ENCODE measurements at places on chromosomes 12 and 14.

GRCh38 chr12:68790081-68790951 lies 17.7 kb upstream of the MDM2 start:
- DNase-seq = no peak

GRCh38 chr12:111443086-111443485 lies 37.4 kb downstream of the SH2B3 start:
- no peak for DNase-seq

DNA sequence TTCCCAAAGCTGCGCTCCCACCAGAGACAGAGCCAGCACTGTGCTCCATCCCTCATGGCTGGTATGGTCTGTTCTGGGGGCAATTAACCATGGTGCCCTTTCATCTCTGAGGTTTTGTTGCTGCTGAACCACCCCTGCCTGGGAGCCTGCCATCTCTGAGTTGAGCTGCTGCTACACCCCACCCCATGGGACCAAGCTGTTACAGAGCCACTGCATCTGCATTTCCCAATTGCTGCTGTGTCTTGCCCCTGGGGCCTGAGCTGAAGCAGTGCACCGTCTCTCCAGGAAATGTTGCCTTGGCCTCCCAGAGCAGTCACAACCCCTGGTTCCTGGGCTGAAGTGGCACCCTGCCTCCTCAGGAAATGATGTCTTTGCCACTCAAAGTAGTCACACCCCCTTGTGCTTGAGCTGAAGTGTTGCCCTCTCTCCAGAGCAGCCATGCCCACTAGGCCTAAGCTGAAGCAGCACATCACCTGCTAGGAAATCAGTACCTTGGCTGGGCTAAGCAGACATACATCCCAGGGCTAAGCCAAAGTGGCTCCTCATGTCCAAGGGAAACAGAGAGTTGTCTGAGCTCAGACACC lies 140.3 kb downstream of the RERGL start:
- DNase-seq = no peak

GRCh38 chr12:18250313-18250916 lies 10.9 kb upstream of the PIK3C2G start:
- DNase-seq = peak; percentile 56

DNA sequence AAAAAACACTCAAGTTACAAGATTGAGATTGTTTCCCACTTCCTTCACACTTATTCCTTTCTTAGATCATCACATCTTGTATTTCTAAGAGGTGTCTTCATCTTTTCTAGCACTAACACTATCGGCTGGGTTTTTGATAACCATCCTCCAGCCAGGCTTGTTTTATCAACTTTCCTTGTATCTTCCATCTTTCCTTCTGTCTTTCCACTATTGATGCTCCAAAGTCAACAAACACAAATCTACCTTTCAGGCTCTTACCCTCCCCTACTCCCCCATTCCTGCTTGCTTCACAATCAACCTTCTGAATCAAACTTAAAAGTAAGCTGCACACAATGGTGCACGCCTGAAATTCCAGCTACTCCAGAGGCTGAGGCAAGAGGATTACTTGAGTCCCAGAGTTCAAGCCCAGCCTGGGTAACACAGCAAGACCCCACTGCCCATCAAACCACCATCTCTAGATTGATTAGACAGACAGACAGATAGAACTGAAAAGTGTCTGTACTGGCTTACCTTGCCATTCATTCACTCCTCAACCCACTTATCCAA lies 12.9 kb downstream of the MED13L start:
- DNase-seq = no peak

DNA sequence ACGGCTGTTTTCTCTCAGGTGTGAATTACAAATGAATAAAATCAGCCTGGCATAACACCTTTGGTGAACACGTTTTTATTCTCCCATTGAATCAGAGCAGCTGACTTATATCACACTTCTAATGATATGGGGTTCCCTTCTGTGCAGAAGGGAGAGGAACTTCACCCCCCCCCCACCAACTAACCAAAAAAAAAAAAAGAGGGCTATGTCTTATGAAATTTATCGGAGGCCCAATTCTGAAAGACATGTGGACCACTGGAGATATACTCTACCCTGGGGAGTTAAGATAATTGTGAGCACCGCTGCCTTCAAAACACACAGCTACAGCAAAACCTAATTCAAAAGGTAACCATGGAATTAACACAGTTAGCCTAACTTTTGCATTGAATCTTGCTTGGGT lies 4.6 kb downstream of the BCL11B start:
- no peak for DNase-seq

GRCh38 chr14:100540141-100540925 lies 46.9 kb downstream of the BEGAIN start:
- peak; percentile 20 for DNase-seq

DNA sequence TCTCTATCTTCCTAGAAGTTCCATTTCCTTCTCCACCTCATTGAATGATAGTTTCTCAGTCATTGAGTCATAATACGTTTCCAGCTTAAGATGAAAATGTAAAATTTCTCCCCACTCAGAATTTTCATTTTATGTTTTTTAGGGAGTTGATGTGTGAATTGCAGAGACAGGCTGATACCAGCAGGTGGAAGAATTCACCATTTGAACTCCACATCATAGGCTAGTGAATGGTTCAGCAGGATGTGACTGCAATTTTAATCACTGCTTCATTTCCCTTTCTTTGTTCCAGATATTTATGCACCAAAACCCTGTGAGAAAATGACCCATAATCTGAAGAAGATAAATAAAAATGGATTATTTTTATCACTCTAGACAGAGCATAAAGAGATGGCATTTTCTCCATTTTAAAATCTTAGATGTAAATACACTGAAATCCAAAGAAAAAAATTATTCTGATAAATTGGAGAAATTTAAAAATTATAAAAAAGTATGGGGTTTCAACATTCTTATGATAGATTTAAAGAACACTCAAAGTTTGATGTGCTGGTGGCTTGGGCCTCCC lies 10.6 kb upstream of the PYGL start:
- no peak for DNase-seq

- no peak for DNase-seq
Measured at GRCh38 chr14:83860631-83861155, 1669.3 kb upstream of the FLRT2 start.

- DNase-seq = no peak
Measured at GRCh38 chr12:31736472-31736871, 7.7 kb upstream of the AMN1 start.

- DNase-seq = no peak
Measured at GRCh38 chr12:101909646-101910045, 32.3 kb downstream of the DRAM1 start.

DNA sequence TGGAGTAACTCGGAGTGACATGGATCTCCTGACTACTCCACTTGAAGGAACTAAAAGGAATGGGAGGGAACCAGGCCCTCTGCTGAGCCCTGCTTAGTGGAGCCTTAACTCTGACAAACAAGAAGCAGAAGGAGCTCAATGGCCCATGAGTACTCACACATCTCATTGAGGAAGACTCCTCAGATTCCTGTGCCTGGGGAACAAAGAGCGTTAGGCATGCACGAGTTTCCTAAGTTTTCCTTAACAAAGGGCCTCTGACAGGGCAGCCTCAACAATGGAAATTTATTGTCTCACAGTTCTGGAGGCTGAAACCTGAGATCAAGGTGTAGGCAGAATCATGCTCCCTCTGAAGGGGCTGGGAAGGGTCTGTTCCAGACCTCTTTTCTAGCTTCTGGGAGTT lies 185.7 kb upstream of the NTF3 start:
- DNase-seq = no peak

DNA sequence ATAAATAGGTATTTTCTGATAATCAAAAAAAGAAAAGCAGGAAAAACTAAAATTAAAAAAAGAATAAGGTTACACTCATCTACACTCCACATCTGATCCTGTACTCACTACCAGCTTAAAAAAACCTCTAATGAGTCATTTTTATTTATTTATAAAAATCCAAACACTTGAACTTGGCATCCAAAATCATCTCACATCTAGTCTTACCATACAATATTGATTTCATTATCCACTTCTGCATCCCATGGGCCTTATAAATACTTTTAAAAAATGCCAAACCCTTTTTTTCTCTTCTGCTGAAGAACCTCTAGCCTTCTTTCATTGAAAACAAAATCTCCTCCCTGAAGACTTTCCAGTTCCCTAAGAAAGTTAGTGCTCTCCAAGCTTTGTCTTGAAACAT lies 109.7 kb downstream of the TMTC3 start:
- DNase-seq = no peak

DNA sequence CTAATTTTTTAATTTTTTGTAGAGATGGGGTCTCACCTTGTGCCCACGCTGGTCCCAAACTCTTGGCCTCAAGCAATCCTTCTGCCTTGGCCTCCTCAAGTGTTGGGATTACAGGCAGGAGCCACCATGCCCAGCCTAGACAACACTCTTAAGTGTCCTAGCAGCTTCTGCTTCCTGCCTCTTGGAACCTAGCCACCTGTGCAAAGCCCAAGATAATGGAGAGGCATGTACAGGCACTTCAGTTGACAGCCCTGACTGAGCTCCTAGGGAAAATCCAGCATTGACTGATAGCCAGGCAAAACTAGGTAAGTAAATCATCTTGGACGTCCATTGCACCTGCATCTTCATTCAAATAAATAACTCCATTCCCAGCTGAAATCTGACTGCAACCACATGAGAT lies 15.5 kb downstream of the COX14 start:
- no peak for DNase-seq

DNA sequence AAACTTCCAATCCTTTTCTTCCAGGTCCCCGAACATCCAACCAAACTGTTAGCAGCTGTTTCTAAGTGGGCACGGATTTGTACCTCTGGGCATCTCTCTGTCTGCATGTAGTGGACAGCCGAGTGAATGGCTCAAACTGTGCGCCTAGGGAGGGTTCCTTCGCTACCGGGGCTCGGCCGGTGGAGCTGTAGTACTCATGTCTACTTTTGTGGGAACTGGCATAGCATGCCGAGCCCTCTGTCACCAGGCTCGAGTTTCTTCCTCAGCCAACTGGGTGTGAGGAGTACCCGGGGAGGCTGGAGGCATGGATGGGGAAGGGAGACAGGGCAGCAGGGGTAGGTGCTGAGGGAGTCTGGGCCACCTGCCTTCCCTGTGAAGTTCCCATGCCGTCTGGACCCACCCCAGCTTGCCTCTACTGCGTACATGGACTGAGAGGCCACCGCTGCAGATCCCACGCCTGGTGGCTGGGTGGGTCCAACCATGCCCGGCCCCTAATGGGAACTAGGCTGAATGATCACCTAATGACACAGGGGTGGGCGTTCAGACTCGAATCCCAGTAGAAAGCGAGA lies 23.0 kb downstream of the TNFAIP2 start:
- no peak for DNase-seq

GRCh38 chr14:90091393-90091792 lies 29.6 kb downstream of the KCNK13 start:
- no peak for DNase-seq

GRCh38 chr12:64560396-64561301 lies 49.6 kb upstream of the RASSF3 start:
- peak; percentile 34 for DNase-seq

- DNase-seq = no peak
Measured at GRCh38 chr14:75673345-75674035, 12.4 kb downstream of the TTLL5 start.

GRCh38 chr14:50191499-50191898 lies 39.9 kb downstream of the SOS2 start:
- no peak for DNase-seq

DNA sequence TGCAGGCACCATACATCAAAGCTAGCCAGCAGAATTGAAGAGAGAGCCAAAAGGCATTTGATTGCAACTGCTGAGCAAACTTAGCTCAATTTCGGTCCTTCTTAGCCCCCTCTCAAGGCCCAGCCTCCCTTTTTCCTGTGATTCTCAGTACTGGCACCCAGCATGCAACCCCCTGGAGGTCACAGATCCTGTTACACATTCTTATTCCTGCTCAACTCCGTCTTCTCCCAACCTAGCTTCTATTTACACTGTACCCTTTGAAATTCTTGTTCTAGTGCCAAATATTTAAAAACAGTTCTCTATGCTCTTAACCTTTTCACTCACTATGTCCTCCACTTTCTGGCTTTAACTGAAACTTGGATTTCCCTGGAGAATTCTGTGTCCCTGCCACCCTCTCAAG lies 131.3 kb upstream of the CPSF6 start:
- DNase-seq = peak; percentile 11

GRCh38 chr12:100564090-100564489 lies 9.4 kb upstream of the GAS2L3 start:
- DNase-seq = no peak

- DNase-seq = no peak
Measured at GRCh38 chr14:67514203-67514607, 18.9 kb upstream of the PLEKHH1 start.

DNA sequence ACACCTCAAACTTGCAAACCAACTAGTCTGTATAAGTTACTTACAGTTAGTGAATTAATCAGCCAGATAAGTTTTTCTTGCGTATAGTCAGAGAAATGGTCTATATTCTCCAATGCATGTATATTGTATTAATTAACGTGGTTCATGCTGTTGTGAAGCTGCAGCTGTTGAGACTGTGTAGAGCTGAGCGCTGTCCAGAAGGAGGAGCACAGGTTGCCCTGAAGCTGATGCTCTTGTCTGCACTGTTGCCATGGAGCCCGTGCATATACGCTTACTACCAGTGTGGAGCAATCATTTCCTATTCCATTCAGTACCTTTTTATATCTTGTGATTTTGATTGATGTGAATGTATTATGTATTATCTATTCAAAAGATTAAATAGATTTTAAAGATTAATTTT lies 74.3 kb upstream of the ARID2 start:
- no peak for DNase-seq

DNA sequence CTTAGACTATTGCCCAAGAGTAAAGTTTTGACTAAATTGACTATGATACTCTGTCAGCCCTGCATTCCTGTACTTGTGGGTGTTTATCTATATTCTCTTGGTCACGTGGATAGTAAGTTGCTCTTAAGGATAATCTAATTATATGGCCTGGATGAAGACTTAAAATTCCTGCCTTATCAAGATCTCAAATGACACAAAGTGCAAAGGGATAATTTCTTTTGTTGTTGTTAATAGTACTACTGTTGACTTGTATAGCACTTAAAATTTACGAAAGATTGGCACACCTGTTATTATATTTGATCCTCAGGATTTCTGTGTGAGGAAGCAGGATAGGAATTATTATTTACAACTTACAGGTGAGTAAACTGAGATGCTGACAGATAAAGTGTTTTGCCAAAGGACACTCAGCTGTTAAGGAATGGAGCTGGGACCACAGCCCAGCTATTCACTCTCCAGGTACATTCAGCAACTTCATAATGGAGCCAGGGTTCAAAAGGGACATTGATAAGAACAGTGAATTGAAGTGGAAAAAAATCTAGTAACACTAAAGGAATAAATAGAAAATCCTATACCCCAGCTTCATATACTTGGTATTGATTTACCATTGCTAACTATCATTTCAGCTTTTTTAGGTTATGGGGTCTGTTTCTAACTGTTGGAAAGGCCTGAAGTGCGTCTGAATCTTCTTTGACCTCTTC lies 53.4 kb upstream of the EVL start:
- no peak for DNase-seq

GRCh38 chr14:52338051-52338681 lies 24.1 kb downstream of the PTGER2 start:
- no peak for DNase-seq
